ENCODE measurements at places on chromosomes 3 and 15.
A peak's percentile ranks its signal among the peaks of the same experiment; 100 is the strongest.

DNA sequence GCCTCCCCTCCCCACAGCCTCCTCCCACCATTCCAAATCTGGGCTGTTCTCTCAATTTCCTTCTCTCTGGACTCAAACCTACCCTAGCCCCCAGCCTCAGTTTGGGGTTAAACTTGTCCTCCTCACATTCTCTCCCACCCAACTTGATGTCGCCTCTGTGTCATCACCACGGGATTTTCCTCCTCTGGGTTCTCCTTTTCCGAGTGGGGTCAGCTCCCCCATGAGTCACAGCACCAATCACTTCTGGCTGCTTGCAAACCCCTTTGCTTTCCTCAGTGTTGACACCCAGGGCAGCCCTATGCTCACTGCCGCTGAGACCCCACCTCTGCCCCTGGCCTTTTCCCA is 451 bp downstream of the CCR5AS start:
- no peak for DNase-seq

- no peak for DNase-seq
These were observed 36.5 kb upstream of the SPTBN5 start for GRCh38 chr15:41930221-41930866.

DNA sequence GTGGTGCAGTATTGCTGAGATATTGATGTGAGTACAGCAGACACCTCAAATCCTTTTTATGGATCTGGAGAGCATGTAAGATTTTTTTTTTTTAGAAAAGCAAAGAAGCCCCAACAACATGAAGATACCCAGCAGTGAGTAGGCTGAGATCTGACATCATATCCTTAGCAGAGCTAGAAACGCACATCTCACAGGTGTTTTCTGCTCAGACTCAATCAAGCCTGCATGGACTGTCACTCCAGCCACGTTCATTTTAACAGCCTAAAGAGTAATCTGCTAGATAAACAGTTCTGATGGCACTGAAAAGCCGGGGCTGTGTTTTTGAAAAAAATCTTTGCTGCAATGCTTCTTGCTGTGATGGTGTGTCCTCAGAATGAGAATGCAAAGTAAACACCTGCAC is 544.2 kb downstream of the FGF12 start:
- DNase-seq: no peak

GRCh38 chr3:123984957-123985356 is 7.0 kb downstream of the ROPN1 start:
- no peak for DNase-seq

DNA sequence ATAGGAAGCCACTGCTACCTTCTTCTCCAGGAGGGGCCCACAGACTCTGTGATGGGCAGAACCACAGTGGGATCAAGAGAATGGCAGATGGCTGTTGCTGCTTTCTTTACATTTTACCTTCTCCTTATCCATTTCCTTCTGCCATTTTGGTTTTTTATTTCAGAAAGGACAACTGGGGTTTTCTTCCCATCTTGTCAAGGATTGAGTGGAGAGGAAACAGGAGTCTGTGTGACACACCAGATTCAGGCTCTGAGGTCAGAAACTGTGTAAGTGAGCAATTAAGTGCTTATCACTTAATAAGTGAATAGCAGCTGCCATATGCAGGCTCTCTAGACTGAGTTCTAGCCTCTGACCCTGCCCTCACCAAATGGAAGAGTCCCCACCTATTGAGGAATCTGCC is 47.3 kb downstream of the ITGB5 start:
- DNase-seq: no peak

GRCh38 chr3:180698760-180699270 is 19.5 kb upstream of the CCDC39 start:
- DNase-seq: no peak

- no peak for DNase-seq
These were observed 14.8 kb downstream of the THRB start for GRCh38 chr3:24479816-24480215.

GRCh38 chr3:139716908-139717485 is 39.2 kb upstream of the NMNAT3 start:
- DNase-seq: no peak

GRCh38 chr3:107404727-107405469 is 27.7 kb downstream of the CCDC54 start:
- DNase-seq: no peak

DNA sequence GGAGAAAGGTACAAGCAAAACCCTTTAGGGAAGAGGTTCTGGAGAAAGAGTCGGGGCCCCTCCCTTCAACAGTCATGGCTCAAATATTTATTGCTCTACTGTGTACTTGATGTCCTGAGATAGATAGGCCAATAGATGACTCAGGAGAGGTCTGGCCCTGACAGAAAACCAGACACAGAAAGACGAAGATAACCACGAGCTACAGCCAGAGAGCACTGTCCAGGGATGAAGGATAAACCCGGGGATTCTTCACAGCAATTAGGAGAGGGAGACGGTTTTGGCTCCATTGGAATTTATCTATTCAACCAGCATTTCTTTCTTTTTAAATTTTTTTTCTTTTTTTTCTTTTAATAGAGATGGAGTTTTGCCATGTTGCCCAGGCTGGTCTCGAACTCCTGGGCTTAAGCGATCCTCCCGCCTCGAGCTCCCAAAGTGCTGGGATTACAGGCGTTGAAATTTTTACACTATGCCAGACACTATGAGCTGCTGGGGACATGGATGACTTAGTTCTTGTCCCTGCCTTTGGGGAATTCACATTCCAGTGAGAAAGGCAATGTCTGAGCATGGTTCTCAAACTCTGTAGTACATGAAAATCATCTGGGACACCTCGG is 4.6 kb upstream of the CIDEC start:
- no peak for DNase-seq

DNA sequence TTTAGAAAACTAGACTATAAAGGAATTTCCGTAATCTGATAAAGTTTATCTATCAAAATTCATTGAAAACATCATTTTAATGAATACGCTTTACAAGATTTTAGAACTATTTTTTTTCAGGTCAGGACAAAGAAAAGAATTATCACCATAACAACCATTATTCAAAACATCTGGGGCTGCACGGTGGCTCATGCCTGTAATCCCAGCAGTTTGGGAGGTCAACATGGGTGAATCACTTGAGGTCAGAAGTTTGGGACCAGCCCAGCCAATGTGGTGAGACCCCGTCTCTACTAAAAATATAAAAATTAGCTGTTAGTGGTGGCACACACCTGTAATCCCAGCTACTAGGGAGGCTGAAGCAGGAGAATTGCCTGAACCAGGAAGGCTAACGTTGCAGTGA is 260.4 kb downstream of the WNT5A start:
- DNase-seq: no peak

- no peak for DNase-seq
These were observed 69.8 kb upstream of the BLM start for GRCh38 chr15:90647326-90647725.

- no peak for DNase-seq
These were observed 4.7 kb downstream of the NR1D2 start for GRCh38 chr3:23949784-23950183.

- no peak for DNase-seq
These were observed 125.2 kb downstream of the TMCO5A start for GRCh38 chr15:38059665-38060064.

DNA sequence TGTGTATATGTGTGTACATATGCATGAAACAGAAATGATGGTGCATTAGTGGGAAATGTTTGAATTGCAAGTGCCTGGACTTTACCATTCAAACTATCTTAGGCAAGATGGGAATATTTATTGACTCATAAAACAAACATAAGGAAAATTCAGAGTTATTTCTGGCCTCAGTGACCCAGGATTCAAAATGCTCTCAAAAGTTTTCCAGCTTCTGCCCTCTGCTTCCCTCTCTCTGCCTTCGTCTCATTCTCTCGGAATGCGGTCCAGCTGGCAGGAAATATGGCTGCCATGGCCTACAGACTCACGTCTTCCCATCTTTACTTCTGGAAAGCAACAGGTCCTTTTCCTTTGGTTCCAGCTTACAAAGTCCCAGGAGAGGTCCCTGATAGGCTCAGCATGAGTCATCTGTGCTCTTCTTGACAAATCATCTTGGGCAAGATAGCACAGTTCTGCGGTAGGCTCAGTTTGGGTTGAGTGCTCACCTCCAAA is 8.7 kb upstream of the ZNF774 start:
- DNase-seq: no peak

DNA sequence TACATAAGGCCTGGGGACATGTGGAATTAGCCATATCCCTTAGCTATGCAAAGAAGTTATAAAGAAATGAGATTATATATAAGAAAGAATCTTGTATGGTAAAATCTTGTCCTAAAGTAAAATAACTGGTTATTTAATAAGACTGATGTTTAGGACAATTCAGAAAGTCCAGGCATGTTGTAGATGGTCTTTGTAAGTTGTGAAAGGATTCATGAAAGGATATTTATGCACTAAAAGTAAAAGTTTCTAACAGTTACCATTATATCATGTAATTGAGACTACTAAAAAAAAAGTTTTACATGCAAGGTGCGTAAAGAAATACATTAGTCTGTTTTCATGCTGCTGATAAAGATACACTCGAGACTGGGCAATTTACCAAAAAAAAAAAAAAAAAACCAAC is 146.3 kb downstream of the FMN1 start:
- peak; percentile 45 for DNase-seq

- peak; percentile 56 for DNase-seq
These were observed 179.5 kb downstream of the ANXA2 start for GRCh38 chr15:60218256-60218655.

DNA sequence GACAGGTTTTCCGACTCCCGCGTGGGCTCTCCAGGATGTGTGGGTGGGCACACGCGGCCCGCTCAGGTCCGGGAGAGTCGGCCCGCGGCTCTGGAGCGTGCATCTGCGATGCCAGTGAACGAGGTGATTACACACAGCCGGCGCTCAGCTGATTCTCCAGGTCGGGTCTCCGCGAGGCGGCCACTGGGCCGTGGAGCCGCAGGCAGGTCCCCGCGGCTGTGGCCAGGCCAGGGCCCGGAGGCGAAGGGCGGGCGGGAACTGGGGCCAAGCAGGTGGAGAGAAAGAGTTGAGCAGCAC is 13.2 kb downstream of the PAK6 start:
- no peak for DNase-seq

- peak; percentile 13 for DNase-seq
These were observed 160.7 kb upstream of the MCTP2 start for GRCh38 chr15:94070356-94071295.

DNA sequence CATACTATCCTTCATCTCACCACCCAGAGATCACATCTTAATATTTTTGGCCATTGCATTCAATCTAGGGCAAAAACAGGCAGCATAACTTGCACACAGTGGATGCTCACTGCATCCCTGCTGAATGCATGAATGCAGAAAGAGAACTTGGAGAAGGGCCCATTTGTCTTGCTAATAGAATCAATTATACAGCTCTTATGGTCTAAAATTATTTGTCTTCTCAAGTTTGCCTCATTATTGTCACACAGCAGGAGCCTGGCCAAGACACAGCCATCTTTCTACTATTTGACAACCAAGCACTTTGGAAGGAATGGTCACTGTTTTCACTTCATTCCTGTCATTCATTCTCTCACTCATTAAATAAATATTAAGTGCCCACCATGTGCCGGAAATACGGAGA is 1.2 kb upstream of the ARHGEF26 start:
- DNase-seq: no peak

DNA sequence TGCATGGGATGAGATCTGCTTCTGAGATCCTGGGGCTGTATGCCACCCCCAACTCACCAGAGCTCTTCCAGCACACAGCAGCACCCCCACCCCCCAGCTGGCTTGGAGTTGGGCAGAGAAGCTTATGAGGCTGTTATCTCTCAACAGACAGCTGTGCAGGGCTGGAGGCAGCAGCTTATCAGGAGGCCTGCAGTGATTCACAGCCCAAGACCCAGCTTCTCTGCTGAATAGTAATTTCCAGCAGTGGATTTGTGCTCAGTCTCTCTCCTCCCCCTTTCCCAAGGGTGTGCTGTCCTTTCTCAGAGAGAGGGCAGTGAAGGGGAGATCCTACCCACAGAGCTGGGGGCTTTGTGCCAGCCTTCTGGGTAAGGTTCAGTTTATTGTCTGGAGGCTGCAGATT is 2.1 kb downstream of the RPP25 start:
- DNase-seq: peak; percentile 38

DNA sequence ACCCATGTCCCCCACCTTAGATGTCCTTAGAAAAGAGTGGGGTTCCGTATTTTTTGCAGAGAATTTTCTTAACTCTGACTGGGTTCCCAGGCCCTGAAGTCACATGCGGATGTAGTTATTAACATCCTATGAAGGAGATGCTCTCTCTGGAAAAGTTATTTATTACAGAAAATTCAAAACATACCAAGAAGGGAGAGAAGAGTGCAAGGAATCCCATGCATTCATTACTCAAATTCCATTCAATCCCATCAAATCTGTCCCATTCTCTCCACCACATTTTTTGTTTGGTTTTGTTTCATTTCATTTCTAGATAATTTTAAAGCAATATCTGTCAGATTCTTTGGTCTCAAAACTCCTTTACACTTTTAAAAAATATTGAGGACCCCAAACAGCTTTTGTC is 34.3 kb upstream of the ANKRD34C start:
- DNase-seq: no peak

DNA sequence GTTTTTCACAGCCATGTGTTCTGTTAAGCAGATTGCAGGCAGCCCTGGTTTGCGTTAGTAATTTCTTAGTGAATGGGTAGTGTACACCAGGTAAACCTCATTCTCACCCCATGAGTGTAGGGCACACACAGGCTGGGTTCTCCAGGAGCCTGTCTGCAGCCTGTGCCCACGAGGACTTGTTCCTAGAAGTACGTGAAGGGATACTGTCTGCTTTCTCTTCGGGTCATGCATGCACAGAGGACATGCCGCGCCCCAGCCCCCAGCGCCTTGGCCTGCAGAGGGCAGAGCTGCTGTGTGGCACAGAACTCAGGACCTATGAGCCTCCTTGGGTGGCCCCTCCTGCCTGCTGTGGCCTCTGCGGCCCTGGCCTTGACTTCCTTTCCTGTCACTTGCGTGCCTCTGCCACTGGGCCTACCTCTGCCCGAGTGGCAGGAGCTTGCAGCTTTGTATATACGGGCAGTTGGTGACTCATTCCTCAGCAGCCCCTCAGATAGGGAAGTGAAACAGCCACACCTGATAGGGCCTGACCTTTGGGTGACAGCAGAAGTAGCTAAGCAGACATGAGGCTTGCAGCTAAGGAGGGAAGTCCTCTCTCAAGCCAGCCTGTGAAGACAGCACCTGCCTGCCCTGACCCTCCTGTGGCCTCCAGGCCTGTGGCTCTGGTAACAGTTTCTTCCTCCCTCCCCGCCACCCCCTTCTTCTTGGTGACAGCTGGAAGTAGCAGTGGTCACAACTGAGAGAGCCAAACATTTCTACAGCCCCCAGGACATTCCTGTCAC is 19.5 kb downstream of the PPCDC start:
- DNase-seq: peak; percentile 48

GRCh38 chr3:134874737-134875413 is 79.8 kb downstream of the EPHB1 start:
- no peak for DNase-seq

GRCh38 chr15:68609629-68610028 is 30.8 kb downstream of the CORO2B start:
- DNase-seq: no peak

DNA sequence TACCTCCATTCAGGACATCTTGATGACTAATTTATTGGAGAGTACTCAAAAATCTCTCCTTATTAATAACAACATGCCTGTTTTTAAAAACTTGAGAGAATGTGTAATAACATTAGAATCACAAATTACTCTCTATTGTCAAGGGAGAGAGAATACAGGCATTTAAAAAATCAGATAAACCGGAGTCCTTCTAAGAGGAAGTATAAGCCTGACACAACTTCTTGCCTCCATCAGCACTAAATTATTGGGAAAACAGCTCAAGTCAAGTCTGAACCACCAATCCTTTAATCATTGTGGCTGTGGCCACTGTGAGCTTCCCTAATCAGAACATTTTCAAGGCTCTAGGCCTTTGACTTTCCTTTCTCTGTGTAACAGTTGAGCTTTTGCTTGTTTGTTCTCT is 38.0 kb downstream of the SSR3 start:
- DNase-seq: no peak
